OCI-LY7 (cell line): ENCODE measurements at places on chromosomes 1 and 21. TPM values are rescaled to one million over a fixed set of nuclear protein-coding genes. Genes with fewer than 3 reads are reported as not detected.

SLC25A34 gene
- total RNA-seq, result 2.2 TPM in 2 replicates

AKNAD1 gene
- total RNA-seq, result not detected in 2 replicates

ASCL5 gene
- total RNA-seq, result not detected in 2 replicates

MRPS15 gene
- 116 and 119 TPM in 2 replicates for total RNA-seq

TIE1 gene
- 0.15 TPM in 1 of 2 replicates, not detected in the other for total RNA-seq

DNA sequence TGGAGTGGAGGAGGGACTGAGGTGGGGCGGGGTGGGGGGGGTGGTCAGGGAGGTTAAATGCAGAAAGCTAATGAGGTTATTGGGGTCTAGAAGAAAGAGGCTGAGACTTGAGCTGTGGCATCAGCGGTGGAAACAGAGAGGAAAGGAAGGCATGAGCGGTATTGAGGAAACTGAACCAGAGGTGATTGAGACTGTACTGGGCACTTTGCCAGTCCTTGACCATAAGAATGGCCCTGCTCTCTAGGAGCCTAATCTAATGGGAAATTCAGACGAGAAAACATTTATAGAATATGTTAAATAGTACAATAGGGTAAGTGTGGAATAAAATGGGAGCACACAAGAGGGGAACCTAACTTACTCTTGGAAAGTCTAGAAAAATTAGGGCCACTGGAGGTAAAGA is 23.7 kb downstream of the SLC44A3 start:
- DNase-seq, result no peak

- no peak for DNase-seq
These were observed 21.3 kb upstream of the TARBP1 start for GRCh38 chr1:234500269-234500668.

- DNase-seq, result no peak
These were observed 1.3 kb upstream of the RCOR3 start for GRCh38 chr1:211257826-211258225.

DNA sequence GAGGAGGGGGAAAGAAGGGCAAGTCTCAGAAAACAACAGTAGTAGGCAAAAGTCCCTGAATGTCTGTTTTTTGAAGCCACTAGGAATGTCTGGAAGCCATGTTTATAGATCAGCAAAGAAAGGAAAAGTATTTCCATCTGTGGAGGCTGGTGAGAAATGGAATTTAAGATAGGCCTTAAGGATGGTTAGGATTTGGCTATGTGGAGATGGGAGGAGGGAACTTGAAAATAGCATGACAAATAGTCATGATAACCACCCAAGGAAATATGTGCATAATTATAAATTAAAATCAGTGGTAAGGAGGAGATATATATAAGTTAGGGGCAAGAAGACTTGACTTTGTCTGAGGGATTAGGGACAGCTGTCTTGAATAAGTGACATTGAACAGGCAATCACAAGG is 33.8 kb upstream of the FGGY start:
- no peak for DNase-seq

DNA sequence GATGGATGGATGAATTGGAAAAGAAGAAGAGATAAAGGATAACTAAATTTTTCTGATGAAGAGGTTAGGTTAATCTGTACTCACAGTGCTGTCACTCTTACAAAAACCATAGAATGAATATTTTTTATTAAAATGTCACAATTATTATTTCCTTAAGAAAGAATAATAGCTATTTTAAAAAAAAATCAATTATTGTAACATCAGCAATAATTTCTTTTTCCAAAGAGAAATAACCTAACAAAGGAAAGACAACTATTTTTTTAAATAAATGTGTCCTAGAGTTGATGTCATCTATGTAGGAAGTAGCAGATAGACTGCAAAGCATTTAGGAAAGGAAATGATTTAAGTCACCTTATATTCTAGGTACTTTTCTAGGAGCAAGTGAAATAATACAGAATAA is 33.6 kb upstream of the PLPPR4 start:
- no peak for DNase-seq

DNA sequence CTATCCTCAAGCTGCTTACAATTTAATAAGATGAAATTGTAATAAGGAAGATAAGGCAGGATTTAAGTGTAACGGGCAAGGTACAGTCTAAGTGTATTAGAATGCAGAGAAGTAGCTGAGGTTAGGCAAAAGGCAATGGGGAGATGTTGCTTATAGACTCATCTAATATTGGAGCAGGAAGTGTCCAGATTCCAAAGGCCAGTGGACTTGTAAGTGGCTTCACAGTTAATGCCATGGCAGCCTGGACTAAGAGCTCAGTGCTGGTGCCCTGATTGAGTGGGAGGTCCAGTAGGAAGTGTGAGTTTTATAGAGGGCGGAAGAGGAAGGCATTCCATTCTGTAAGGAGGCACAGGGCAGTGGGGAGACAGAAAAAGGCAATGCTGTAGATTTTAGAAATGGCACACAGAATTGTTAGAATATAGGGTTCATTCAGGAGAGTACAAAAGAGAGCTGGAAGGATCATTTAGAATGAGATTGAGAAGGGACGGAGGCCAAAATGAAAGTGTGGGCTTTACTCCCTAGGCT is 12.6 kb downstream of the MAP3K21 start:
- DNase-seq, result no peak

GRCh38 chr1:210236386-210236839 is 3.8 kb downstream of the SERTAD4 start:
- DNase-seq, result no peak
